ENCODE measurements at places on chromosomes 1 and 21.

DNA sequence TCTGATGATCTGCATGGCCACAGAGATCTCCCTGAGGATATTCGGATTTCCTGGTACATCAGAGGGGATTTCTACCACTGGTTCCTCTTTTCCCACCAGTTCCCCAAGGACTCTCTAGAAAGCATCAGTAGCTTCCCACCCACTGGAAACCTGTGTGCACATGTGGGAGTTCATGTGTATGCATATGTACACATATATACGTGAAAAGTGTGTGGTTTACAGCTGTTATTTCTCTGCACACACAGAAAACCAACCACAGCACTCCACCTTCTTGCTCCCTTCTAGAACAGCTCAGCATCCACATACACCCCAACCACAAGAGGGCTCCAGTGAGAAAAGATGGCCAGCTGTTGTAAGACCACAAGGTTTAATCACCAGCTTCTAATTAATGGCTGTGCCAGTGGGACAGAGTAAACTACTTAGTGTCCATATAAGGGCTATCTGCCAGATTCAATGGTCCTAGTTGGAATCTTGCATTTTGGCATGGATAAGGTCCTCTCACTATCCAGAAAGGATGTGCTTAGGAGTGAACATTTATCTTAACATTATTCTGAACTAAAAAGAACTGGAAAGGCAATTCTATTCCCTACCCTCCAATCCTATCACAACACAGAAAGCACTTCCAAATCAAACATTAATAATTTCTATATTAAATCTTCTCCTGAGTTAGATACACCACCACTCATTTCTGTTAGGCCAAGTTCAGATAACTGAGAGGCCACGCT, 24.1 kb downstream of the GPR3 start:
- DNase-seq: peak; percentile 73

DNA sequence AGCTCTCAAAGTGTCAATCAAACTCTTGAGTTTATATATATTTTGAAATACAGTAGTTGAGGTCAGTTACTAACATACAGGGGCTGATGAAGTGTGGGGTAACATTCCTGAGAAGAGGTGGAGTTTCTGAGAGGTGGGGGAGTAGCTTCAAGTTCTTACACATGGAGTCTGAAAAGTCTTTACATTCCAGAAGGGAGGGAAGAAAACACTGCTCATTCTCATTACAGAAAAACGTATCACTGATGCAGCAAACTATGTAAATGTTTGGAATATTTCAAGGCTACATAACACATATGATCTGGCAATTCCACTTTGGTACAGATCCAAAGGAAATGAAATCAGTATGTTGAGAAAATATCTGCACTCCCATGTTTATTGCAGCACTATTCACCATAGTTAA, 1065.8 kb upstream of the B3GALT2 start:
- no peak for DNase-seq

- DNase-seq: no peak
Observed at GRCh38 chr1:17826165-17826488, 71.0 kb downstream of the ACTL8 start.

DNA sequence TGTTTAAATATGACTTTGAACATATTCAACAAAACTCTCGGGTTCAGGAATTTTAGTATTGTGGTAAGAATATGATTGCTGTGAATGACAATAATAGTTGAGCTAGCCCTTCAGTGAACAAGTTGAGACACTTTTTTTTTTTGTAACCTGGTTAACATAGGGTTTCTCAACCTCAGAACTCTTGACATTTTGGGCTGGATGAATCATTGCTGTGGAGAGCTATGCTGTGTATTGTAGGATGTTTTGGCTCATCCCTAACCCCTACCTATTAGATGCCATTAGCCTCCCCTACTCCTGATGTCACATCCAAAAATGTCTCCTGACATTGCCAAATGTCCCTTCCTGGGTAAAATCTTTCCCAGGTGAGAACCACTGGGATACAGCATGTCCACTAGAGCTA, 113.7 kb downstream of the RUNX1 start:
- DNase-seq: no peak

GRCh38 chr1:62493656-62494055, 56.8 kb downstream of the USP1 start:
- no peak for DNase-seq

DNA sequence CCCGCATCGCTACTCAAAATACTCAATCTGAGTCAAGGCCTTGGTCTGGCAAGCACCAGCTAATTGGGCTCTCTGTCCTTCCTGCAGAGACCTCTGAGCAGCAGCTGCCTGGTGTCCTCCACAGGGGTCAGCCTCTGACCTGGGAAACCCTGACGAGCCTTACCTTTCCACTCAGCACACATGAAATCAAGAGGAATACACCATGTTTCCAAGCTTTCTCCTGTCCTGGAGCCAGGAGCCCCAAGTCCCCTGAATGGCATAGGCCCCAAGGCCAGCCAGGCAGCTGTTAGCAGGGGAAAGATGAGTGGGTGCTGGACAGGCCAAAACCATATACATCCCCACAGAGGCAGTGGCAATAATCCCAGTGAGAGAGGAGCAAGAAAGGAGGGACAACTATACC, 27.2 kb upstream of the TSPEAR start:
- no peak for DNase-seq

DNA sequence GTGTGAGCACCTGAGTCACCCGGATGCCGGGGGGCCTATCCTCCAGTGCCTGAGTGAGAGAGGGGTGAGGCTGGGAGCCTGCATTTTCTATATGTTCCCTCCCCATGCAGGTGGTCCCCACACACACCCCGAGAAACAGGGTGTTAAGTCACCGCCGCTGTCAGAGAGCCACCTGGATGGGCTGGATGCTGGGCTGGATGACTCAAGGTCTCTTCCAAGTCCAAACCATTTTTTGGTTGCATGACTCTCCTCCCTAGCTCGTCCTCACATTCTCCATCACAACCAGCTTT, 2.9 kb upstream of the UMODL1 start:
- no peak for DNase-seq

DNA sequence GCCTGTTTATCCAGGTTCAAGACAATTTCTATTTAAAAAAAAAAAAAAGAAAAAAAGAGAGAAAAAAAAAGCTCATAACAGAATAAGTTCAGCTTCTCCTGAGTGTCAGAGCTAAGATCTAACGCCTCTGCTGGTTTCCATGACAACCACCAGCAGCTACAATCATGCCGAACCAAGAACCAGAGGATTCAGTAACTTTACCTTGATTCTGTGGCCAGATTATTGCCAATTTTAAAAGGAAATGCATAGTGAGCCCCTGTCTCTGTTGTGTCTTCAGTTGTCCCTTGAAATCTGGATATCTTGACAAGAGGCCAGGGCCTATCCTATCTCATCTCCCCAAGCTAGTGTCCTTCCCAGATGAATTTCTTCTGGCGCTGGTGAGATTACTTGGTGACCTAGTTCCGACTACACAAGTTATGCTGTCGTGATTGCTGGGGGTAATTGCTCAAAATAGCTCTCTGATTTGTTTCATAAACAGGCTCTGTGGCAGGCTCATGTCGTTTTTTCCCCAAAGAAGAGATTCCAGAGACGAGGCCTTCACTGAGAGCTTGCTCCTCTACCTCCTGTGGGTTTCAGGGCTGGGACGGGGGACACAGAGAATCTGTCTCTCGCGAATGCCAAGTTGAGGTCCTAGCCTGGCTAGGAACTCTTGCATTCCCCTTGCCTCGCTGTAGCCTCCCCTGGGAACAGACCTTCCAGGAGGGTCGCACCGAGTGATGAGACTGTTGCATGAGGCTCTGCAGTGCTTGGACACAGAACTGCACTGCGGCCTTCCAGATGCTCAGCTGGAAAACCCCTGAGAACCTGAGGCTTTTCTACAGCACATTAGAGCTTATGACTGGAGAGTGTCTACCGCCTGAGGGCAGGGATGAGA, 32.4 kb upstream of the SCCPDH start:
- no peak for DNase-seq

DNA sequence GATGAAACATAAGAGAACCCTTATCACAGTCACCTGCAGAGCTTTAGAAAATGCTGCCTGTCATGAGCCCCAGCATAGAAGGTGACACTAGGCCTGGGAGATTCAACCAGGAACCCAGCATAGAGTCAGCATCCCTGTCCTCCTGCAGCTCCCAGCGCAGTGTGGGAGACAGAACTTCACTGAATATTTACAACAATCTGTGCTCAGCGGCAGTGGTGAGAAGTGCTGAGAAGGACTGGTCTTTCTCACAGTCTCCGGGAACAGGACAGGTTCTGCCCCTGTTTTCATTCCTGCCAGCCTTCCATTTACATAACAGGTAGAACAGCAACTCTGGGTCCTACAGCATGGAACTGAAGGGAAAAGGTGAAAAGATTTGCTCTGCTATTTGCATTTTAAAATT, 83.5 kb upstream of the GADD45A start:
- DNase-seq: no peak

DNA sequence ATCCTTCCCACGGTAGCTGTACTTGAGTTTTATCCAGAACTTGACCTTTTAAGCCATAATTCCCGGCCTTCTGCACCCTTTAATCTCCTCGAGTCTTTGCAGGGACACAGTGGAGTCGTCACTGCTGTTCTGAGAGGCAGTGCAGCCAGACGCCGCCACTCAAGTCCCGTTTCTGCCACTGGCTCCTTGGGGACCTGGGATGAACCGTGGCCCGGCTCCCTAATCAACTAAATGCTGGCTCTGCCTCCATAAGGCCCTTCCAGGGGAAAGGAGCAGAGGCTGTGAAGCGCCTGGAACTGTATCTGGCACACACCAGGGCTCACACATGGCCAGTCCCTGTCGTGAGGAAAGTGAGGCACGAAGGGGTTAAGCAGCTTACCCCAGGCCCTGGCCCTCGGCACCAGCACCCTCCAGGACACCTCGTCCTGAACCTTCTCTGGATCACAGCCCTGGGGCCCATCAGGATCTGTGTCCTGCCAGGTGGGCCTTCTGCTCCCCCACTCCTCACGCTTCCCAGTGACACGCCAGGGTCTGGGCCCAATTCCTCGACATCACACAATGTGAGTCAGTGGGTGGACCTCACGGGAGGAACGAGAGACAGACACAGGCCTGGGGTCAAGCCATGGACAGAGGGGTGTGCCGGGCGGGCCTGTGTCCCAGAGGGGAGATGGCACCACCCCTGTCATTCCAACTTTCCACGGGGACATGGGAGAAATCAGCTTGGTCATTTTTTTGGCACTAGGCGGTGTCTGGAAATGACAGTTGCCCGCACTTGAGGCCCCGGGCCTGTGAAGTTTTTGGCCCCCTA, 23.5 kb upstream of the C1orf174 start:
- DNase-seq: no peak

DNA sequence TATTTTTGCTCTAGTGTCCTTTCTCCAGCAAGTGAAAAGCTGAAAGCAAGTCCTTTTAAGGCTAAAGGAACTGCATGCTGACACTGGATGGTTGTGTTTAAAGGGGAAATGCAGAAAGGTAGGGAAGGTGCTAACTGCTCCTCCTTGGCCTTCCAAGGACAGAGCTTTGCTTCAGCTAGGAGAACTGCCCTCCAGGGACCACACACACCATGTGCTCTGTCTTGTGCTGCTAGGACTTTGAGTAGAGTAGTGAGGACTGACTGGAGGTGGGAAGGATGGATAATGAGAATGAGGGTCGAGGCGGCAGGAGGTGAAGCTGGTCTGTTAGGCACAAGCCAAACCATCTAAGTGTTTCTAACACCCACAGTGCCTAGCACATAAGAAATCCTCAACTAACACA, 77.9 kb downstream of the WDR3 start:
- DNase-seq: no peak

GRCh38 chr1:193540511-193540910, 354.1 kb upstream of the B3GALT2 start:
- DNase-seq: no peak

GRCh38 chr1:15332525-15332924, 77.2 kb upstream of the EFHD2 start:
- DNase-seq: no peak

- DNase-seq: peak; percentile 75
Observed at GRCh38 chr1:171137580-171137979, 46.9 kb downstream of the FMO3 start.

DNA sequence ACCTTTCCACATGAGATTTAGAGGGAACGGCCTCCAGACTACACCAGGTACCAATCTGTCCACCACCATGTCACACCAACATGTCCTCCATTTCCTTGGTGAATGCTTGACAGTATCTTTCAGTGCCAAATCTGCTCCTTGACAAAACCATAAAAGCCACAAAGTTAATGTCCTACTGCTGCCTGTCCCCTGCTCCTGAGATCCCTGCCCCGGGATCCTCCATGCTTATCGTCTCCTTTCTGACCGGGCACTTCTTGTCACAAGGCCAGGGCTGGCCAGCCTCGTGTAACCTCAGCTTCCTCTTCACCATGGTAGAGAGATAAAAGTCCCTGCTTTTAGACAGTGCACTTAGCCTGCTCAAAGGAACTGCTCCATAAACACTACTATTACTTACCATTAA, 136.2 kb downstream of the NAV1 start:
- no peak for DNase-seq

- DNase-seq: no peak
Observed at GRCh38 chr21:44448651-44449131, 6.6 kb upstream of the LRRC3 start.

- DNase-seq: no peak
Observed at GRCh38 chr1:89037186-89037585, 14.5 kb upstream of the GBP3 start.

DNA sequence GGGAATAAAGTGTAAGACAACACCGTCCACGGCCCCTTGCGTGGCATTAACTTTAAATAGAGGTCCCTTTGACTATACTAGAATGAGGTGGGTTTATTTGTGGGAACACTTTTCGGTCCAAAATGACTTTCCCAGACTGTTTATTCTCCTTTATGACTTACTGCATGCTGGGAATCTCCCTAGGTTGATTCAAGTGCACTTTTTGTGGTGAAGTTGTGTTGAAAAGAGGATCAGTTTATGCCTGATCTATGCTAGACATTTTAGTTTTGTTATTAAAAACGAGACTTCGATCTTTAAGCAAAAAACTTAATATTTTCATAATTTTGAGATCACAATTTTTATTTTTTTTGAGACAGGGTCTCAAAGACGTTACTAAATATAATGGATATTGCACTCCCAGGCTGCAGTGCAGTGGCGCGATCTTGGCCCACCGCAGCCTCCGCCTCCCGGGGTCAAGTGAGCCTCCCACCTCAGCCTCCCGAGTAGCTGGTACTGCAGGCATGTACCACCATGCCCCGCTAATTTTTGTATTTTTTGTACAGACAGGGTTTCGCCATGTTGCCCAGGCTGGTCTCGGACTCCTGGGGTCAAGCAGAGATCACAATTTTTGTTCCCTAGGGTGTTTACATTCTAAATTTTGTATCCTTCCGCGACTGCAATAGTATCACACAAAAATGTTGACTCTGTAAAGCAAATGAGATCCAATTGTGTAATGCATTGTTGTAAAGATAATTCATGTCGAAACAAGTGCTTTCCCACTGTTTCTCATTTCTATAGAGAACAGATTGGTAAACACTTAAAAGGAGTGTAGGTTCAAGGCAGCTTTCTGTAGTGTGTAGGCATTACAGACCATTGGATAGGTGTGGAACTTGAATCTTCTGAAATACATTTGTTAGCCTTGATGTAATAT, 1.6 kb downstream of the CDC42 start:
- no peak for DNase-seq

- no peak for DNase-seq
Observed at GRCh38 chr1:154941333-154942013, 5.0 kb upstream of the PMVK start.

Measured in NCI-H1105 treated with DMSO at 0.1 percent for 48 hours (cell line).